ENCODE measurements at places on chromosomes 11 and 22.

- peaks cover 69% of the 10 kb centered on the region for H3K36me3 ChIP-seq
- no peaks in the 10 kb centered on the region for H3K27me3 ChIP-seq
- no peak overlapping the region for H3K27ac ChIP-seq
Observed at GRCh38 chr11:72696866-72697700, 22.9 kb upstream of the PDE2A start.

DNA sequence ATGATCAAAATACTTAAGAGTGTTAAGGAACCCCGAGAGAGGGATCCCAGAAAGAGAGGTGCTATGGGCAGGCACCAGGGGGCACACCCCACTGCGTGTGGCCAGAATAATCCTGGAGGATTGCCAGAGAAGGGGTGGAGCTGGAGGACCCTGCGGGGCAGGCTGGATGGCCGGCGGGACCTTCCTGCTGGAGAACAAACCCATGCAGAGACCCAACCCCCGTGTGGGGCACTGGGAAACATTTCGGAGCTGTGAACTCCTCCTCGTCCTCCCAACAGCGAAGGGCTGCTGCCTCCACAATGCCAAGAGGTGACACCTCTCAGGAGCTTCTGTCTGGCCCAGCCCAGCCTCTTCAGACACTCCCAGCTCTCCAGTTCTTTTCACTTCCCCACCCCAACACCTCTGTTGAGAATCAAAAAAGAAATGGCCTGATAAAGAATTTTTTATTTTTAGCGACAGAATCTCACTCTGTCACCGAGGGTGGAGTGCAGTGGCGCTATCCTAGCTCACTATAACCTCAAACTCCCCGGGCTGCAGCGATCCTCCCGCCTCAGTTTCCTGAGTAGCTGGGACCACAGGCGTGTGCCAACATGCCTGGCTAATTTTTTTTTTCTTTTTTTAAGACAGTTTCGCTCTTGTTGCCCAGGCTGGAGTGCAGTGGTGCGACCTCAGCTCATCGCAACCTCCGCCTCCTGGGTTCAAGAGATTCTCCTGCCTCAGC is 25.6 kb downstream of the RHOD start:
- H3K27ac ChIP-seq = peak overlapping the region; percentile 12
- H3K4me3 ChIP-seq = no peak overlapping the region
- no peaks in the 10 kb centered on the region for H3K36me3 ChIP-seq
- DNase-seq = no peak
- peaks cover 12% of the 10 kb centered on the region for H3K4me1 ChIP-seq

DNA sequence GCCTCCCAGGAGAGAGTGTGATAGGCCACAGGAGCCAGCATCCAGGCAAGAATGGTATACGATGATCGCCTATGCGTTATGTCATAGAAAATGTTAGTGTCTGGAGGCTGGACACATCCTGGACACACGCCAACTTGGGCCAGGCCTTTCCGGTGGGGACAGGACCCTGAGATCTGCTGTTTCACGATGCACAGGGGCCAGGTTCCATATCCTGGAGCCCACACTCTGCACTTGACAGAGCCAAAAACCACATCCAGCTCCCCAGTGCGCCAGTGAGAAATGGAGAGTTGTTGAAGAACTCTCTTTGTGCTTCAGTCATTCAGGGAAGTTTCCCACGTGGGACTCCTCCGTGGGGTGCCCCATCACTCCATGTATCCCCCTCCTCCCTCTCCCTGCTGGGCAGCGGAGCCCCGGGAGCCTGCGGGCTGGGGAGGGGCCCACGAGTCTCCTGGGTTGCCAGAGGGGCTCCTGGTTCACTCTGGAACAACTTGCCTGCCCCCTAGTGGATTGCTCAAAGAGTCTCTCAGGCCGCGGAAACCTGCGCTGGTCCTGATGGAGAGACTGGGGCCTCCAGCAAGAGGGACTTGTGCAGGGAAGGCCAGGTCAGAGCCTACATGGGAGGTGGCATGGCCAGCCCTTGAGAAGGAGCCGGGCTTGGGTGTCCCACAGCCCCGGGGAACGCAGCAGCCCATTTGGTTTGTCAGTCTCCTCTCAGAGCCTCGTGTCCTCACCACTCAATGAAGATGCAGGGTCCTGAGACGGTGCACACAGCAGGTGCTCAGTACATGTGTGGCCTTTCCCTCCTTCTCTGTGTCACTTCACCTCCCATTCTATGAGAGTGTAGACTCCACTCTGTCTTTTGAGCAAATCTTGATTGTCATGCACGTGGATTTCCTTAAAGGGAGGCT is 10.2 kb upstream of the LRRC32 start:
- H3K4me3 ChIP-seq = no peak overlapping the region
- no peak overlapping the region for H3K27ac ChIP-seq
- DNase-seq = peak; percentile 60
- H3K27me3 ChIP-seq = no peaks in the 10 kb centered on the region
- no peaks in the 10 kb centered on the region for H3K36me3 ChIP-seq
- peaks cover 40% of the 10 kb centered on the region for H3K4me1 ChIP-seq

DNA sequence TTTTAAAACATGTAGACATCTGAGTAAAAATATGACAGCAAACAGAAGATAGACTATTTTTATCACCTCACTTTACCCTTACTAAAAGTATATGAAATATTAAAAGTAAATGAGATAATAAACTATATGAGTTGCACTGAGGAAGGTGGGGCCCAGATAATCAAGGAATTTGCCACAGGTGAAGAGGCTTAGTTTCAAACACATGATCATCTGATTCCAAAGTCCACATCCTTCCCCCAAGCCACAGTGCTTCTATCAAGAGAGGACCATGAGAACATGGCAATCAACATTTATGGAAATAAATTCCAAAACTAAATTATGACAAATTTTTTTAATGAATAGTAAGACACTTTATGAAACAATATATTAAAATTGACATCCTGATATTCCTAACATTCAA is 384.0 kb downstream of the DCDC1 start:
- H3K36me3 ChIP-seq = no peaks in the 10 kb centered on the region
- H3K4me3 ChIP-seq = no peak overlapping the region
- no peak overlapping the region for H3K27ac ChIP-seq
- DNase-seq = no peak
- no peaks in the 10 kb centered on the region for H3K4me1 ChIP-seq

DNA sequence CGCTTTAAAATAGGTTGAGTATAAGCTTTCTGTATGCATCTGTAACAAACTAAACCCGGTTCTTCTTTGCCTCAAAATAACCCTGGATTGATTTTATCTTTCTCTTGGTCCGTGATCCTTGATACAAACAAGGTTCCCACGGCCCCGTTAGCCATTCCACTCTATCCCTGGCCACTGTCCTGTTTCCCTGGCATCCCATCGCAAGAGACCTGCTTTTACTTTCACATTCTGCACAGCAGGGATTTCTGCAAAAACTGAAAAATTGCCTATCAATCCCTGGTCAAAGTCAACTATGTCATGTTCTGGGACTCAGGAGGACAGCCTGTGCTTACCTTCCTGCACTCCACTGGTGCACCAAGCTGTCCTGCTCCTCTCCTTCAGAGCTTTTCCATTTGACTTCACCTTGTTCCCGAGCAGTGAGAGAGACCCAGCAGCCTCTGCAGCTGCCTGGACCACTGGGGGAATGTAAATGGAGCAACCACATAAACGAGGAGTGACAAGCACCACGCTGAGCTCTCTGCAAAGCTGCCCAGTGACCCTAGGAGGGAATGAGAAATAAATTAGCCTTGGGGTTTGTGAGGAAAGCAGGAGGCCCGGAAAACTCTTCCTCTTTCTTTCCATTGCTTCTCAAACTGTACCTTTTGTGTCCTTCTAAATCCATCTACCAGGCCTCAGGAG is 175.9 kb downstream of the NTM start:
- H3K4me3 ChIP-seq = no peak overlapping the region
- H3K27ac ChIP-seq = no peak overlapping the region
- H3K36me3 ChIP-seq = no peaks in the 10 kb centered on the region
- no peaks in the 10 kb centered on the region for H3K4me1 ChIP-seq
- no peaks in the 10 kb centered on the region for H3K27me3 ChIP-seq

DNA sequence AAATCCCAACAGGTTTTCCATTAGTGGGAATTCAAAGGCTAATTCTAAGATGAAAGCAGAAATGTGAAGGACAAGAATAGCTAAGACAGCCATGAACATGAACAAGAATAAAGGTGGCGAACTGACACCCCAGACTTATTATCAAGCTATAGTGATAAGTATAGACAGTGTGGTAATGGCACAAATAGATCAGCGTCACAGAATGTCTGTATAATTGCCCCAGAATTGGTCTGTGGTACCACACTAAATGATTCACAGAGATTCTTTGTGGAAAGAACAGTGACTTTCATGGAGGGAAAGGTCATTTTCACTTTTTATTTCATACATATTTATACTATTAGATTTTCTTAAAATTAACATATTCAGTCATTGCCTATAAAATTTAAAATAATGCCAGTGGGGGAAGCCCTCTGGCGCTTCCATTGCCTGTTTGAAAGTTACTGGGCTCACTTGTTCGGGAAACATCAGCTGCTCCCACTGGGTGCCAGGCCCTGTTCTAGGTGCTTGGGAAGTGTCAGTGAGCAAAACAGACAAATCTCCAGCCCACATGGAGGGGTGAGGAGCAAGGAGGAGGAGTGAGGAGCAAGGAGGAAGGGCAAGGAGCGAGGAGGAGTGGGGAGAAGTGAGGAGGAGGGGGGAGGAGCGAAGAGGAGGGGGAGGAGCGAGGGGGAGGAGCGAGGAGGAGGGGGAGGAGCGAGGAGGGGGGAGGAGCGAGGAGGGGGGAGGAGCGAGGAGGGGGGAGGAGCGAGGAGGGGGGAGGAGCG is 11.3 kb upstream of the NLRP6 start:
- H3K27ac ChIP-seq = peak overlapping the region; percentile 85
- H3K4me3 ChIP-seq = peak overlapping the region; percentile 74
- no peaks in the 10 kb centered on the region for H3K27me3 ChIP-seq
- H3K4me1 ChIP-seq = peaks cover 35% of the 10 kb centered on the region

DNA sequence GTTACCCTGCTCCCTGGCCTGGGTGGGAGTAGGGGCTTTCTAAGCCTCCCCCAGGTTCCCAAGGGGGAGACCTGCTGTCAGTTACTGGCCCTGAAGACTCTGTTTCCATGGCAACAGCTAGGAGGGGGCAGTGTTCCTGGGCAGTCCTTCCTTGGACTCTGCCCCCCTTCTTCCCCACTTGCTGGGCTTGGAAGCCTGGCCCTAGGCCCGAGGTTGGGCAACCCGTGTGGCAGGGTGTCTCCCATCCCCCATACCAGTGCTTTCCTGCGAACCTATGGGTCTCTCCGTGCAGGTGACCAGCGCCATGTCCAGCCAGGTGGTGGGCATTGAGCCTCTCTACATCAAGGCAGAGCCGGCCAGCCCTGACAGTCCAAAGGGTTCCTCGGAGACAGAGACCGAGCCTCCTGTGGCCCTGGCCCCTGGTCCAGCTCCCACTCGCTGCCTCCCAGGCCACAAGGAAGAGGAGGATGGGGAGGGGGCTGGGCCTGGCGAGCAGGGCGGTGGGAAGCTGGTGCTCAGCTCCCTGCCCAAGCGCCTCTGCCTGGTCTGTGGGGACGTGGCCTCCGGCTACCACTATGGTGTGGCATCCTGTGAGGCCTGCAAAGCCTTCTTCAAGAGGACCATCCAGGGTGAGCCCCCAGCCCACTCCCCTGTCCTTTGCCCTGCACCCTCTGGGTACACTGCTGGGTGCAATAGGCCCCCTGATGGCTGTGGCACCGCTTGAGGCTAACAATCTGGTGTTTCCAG is 1.7 kb downstream of the ESRRA start:
- peaks cover 22% of the 10 kb centered on the region for H3K36me3 ChIP-seq
- peak overlapping the region; percentile 94 for H3K4me3 ChIP-seq
- H3K27ac ChIP-seq = peak overlapping the region; percentile 20
- H3K4me1 ChIP-seq = peaks cover 11% of the 10 kb centered on the region

GRCh38 chr11:94423507-94423906 is 22.3 kb upstream of the GPR83 start:
- no peak overlapping the region for H3K4me3 ChIP-seq
- H3K27me3 ChIP-seq = no peaks in the 10 kb centered on the region
- no peak for DNase-seq
- H3K4me1 ChIP-seq = no peaks in the 10 kb centered on the region
- no peak overlapping the region for H3K27ac ChIP-seq

GRCh38 chr11:22115470-22116029 is 77.3 kb upstream of the ANO5 start:
- no peaks in the 10 kb centered on the region for H3K36me3 ChIP-seq
- no peaks in the 10 kb centered on the region for H3K4me1 ChIP-seq

DNA sequence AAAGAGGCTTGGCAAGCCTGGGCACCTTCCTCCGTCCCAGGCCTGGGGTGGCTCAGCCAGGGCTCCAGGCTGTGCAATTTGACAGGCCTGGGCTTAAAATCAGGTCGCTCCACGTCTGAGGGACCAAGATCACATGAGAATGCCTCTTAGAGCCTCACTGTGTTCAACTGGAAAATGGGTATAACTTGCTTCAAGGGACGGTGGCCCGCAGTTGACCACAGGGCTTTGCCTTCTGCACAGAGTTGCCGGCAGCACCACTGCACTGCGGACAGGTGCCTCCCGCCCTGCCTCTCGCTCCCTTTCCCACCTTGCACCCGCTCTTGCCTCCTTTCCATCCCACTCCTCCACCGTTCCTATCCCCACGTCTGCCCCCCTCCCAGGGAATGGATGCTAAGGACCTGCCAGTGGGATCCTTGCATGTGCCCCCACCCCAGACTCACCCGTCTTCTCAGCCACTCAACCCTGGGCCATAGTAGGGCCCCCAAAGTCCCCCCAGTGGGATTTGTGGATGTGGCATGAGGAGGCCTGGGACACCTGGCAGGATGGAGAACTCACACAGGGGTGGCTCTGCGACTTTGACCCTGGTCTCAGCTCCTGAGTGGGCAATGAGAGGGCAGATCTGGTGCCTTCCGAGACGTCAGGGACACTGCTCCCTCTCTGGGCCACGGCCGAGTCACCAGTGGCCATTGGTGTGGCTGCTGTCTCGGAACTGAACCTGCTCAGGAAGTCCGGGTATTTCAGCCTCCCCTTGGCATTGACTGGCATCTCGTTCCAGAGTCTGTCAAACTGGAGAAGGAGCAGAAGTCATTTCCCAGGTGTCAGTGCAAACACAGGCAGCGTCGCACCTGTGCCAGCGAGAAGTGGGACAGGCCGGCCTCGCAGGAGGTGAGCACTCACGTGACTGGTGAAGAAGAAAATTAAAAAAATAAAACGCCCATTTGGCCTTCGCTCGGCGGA is 128.0 kb downstream of the MPPED1 start:
- H3K4me1 ChIP-seq = no peaks in the 10 kb centered on the region
- H3K27ac ChIP-seq = no peak overlapping the region
- H3K36me3 ChIP-seq = no peaks in the 10 kb centered on the region
- no peak for DNase-seq
- H3K4me3 ChIP-seq = no peak overlapping the region

GRCh38 chr11:86800076-86800959 is at the start of gene PRSS23:
TSS of gene PRSS23 (plus strand) at chr11:86800542. CDS start at chr11:86807644, 7,102 bp downstream.
- H3K27ac ChIP-seq = no peak within 1 kb of the TSS
- no peaks in the 10 kb centered on the region for H3K36me3 ChIP-seq
- DNase-seq = no peak
- peaks cover 55% of the 10 kb centered on the region for H3K27me3 ChIP-seq
- peak within 1 kb of the TSS; percentile 75 for H3K4me3 ChIP-seq

- H3K4me1 ChIP-seq = peaks cover 24% of the 10 kb centered on the region
- peak overlapping the region; percentile 34 for H3K27ac ChIP-seq
- DNase-seq = no peak
- H3K36me3 ChIP-seq = peaks cover 45% of the 10 kb centered on the region
- H3K4me3 ChIP-seq = no peak overlapping the region
- H3K27me3 ChIP-seq = peaks cover 5% of the 10 kb centered on the region
Observed at GRCh38 chr22:18104566-18104965, 6.0 kb upstream of the TUBA8 start.

GRCh38 chr11:68122936-68123539 is 1.9 kb upstream of the CHKA start:
- H3K36me3 ChIP-seq = peaks cover 6% of the 10 kb centered on the region
- H3K27ac ChIP-seq = no peak overlapping the region
- H3K4me3 ChIP-seq = no peak overlapping the region
- H3K4me1 ChIP-seq = peaks cover 10% of the 10 kb centered on the region
- DNase-seq = no peak

Data from activated T-helper 2 cell treated with anti-CD3 and anti-CD28 coated beads, Interferon-gamma antibody, Interleukin-2, Interleukin-4, amounts not matched to agents 10 μg/mL and 5 μg/mL and 100 μg/mL, durations not matched to agents 14 hours and 24 hours and 36 hours (primary cell).